Jurkat, Clone E6-1 (cell line): ENCODE measurements at places on chromosomes 12 and 14.

- no peak for DNase-seq
Measured at GRCh38 chr12:95100264-95101190, 27.1 kb upstream of the NR2C1 start.

- no peak for DNase-seq
Measured at GRCh38 chr12:66242311-66242710, 53.3 kb downstream of the IRAK3 start.

GRCh38 chr12:74412606-74413230 is 124.9 kb upstream of the ATXN7L3B start:
- peak; percentile 10 for DNase-seq

- no peak for DNase-seq
Measured at GRCh38 chr12:96883571-96883970, 23.5 kb upstream of the NEDD1 start.

- no peak for DNase-seq
Measured at GRCh38 chr14:71741241-71741640, 191.0 kb upstream of the RGS6 start.

DNA sequence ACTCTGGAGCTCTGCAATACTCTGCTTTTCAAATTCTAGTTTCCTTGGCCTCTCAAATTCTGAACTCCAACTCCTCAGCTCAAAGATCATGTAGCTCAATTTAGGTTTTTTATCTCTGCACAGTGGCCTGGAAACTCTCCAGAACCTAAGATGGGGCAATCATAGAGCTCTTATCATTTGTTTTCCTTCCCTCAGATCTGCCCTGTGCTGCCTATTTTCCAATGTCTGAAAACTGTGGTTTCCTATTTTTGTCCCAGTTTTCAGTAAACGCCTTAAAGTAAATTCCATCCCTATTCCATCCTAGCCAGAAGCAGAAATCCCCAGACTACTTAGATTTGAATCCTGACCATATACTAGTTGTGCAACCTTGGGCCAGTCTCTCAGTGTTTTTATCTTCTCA is 73.2 kb downstream of the CEP83 start:
- no peak for DNase-seq

DNA sequence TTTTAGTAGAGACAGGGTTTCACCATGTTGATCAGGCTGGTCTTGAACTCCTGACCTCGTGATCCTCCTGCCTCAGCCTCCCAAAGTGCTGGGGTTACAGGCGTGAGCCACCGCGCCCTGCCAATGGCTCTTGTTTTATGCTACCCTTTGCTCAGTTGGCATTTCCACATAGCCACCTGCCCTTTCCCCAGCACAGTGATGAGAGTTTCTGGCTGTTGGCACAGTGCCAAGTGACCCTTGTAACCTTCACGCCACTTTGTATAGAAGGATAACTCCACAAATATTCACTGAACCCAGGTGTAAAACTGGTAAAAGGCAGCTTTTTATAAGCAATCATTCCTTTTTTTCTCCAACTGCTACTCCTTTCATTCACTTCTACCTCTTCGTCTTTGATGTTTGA is 18.5 kb upstream of the CCDC175 start:
- no peak for DNase-seq

GRCh38 chr12:119621878-119622277 is 28.3 kb downstream of the TMEM233 start:
- no peak for DNase-seq

DNA sequence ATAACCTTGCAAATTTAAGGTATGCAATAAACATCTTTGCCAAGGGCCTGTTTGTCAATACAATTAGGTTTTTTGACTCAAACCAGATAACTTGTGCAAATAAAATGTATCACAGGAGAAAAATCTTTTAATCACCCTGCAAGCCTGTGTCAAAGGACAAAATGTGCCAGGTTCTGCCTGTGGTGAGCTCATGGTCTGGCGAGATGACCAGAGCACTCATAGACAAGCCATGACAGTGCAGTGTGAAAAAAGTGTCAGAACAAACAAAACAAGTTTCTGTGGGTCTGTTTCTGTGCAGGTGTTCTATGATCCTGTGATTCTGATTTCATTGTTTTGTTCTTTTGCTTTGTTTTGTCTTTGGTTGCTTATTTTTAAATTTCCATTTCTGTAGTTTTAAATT is 847.2 kb downstream of the VRK1 start:
- DNase-seq, result no peak

DNA sequence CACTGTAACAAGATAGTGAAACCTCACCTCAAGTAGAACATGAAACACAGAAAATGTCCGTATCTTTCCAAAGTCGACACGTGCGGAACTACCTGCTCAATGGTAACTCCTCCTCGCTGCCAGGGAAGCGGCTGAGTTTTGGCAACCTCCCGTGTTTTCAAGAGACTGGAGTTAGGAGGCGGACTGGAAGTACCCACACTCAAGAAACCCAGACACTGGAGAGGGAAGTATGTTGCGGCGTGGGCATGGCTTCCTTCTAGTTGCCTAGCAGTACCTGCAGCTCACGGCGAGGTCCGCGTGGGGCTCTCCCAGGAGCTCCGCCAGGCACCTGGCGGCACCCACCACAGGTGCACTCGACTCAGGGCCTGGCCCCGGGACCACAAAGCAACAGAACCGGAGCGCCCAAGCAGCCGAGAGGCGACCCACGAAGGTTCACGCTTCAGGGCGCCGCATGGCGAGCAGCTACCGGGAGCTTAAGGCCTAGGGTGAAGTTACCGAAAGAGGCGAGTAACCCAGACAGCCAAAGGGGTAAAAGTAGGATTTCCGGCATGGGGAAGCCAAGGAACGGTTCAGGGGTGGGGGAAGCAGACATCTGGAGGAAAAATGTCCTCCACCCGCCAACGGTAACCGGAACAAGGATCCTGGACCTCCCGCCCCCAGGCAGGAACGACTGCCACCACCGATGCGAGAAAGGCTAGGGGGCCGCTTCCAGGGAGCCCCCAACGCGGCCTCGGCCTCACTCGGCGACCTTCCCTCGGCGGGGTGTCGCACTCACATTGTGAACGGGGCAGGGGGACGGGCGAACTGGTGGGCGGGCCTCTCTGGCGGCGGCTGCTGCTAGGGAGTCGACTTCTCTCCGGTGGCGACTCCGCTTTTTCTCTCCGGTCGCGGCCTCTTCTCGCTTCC is 608 bp downstream of the PTGES3 start:
- peak; percentile 35 for DNase-seq

DNA sequence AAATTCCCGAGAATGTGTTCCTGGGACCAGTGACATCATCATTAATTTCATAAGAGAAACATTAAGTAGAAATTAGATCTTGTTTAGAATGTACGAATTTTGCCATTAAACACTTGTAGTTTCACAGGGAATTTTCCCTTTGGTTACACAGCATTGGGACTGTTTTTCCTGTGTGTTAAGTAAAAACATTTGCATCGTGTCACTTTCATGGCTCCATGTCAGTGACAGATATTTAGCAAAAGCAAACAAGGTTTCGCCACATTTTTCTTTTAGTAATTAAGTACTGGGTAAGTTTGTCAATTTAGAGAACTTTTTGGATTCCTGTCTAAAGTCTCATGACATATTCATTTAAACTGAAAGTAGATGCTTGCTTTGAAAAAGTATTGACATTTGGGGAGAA is 45.5 kb upstream of the OVCH1 start:
- DNase-seq, result no peak

GRCh38 chr14:61567838-61568571 is 127.3 kb upstream of the HIF1A start:
- DNase-seq, result no peak

GRCh38 chr12:9729082-9729481 is 3.8 kb downstream of the CLECL1 start:
- no peak for DNase-seq

- DNase-seq, result no peak
Measured at GRCh38 chr12:116366456-116366776, 88.9 kb upstream of the MED13L start.

- DNase-seq, result no peak
Measured at GRCh38 chr14:23377573-23378563, 1.0 kb downstream of the CMTM5 start.

DNA sequence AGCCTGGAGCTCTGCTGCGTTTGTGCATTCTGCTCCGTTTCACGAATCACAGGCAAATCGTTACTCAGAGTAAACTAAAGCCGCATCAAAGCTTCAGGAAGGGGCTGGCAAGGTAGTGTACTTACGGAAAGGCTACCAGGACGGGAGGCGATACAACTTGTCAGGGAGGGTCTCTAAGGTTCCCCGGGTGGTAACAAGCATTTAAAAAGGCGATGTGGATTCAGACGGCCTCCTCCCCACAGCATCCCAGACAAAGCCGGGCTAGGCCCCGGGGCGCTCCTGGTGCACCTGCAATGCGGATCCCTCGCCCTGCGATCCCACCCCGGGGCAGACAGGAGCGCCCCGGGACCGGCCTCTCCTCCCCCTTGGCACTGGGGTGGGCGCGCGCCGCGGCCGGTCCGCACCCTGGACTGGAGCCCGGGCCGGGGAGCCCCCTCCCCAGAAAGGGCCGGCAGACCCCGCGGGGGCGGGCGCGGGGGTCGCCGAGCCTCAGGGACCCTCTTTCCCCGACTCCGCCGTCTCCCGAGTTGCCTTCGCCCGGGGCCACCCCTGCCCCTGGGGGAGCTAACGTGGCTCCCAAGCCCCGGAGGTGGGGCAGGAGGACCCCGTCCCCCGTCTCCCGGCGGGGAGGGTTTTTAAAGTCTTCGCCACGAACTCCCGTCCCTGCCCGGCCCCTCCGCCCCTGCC is 718 bp downstream of the CCDC92 start:
- peak; percentile 50 for DNase-seq

GRCh38 chr12:132429946-132430643 is 59.9 kb upstream of the FBRSL1 start:
- peak; percentile 89 for DNase-seq

DNA sequence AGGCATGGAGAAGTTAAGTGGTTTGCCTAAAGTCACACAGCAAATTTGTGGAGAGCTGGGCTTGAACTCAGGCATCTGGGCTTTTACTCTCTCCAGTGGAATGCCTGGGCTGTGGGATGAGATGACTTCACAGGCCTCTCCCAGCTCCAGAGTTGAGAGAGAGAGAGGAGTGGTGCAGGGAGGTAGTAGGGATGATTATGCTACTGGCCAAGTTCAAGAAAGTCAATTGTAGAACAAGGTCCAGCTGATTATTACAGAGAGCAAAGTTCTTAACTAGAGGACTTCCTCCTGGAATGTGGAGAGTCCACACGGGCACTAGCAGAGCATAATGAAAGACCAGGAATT is 769 bp upstream of the EMP1 start:
- no peak for DNase-seq

- DNase-seq, result peak; percentile 71
Measured at GRCh38 chr12:122895704-122896636, at the start of gene VPS37B. TSS of gene VPS37B (minus strand) at chr12:122896124. CDS start at chr12:122896062, 62 bp downstream.

- no peak for DNase-seq
Measured at GRCh38 chr14:93163564-93163963, 21.1 kb downstream of the MOAP1 start.

GRCh38 chr12:65208125-65208524 is 38.7 kb downstream of the LEMD3 start:
- DNase-seq, result no peak
